Smooth muscle cell of the pulmonary artery (primary cell): ENCODE measurements at places on chromosomes 1 and 21. TPM values are rescaled to one million over a fixed set of nuclear protein-coding genes. Genes with fewer than 3 reads are reported as not detected.

The MYBPH gene
- 0.07 TPM in 1 of 2 replicates, not detected in the other for total RNA-seq

The AIM2 gene
- total RNA-seq: not detected in 2 replicates

The SRSF11 gene
- 110 and 118 TPM in 2 replicates for total RNA-seq

The PIK3CD gene
- 3.3 and 7.9 TPM in 2 replicates for total RNA-seq

The IFI44L gene
- 3.8 and 6.5 TPM in 2 replicates for total RNA-seq

The LCE3E gene
- total RNA-seq: not detected in 2 replicates

The TMEM200B gene
- 4.3 and 12.2 TPM in 2 replicates for total RNA-seq

The TNFRSF18 gene
- not detected in 2 replicates for total RNA-seq

The TCP10L gene
- total RNA-seq: 0.26 and 0.65 TPM in 2 replicates

The CDK18 gene
- total RNA-seq: 6.4 and 11.1 TPM in 2 replicates

The PALMD gene
- total RNA-seq: 2.6 and 14.5 TPM in 2 replicates

The NTRK1 gene
- 0.03 and 0.07 TPM in 2 replicates for total RNA-seq

The SPRR4 gene
- not detected in 2 replicates for total RNA-seq

The VCAM1 gene
- total RNA-seq: 4.2 and 20.7 TPM in 2 replicates

The FCAMR gene
- not detected in 2 replicates for total RNA-seq

The IGFN1 gene
- 0.07 TPM in 1 of 2 replicates, not detected in the other for total RNA-seq

The RSPH1 gene
- 0.13 TPM in 1 of 2 replicates, not detected in the other for total RNA-seq

The HUNK gene
- not detected in 2 replicates for total RNA-seq

The HJV gene
- total RNA-seq: not detected in 2 replicates

The AGBL4 gene
- not detected in 2 replicates for total RNA-seq

The PTAFR gene
- total RNA-seq: 0.03 and 0.07 TPM in 2 replicates

The LENEP gene
- 0.33 TPM in 1 of 2 replicates, not detected in the other for total RNA-seq

The SAMD13 gene
- 0.36 and 0.52 TPM in 2 replicates for total RNA-seq

The SELE gene
- not detected in 2 replicates for total RNA-seq

The SEMA4A gene
- total RNA-seq: 1.6 and 2.7 TPM in 2 replicates

The ATF3 gene
- total RNA-seq: 6.6 and 12.6 TPM in 2 replicates

The FAM110D gene
- total RNA-seq: not detected in 2 replicates

The LMNA gene
- total RNA-seq: 1,049 and 1,502 TPM in 2 replicates

The WDR64 gene
- total RNA-seq: not detected in 2 replicates

The ICOSLG gene
- total RNA-seq: 0.17 and 1.5 TPM in 2 replicates

The CCDC185 gene
- total RNA-seq: not detected in 2 replicates

The HMGCS2 gene
- not detected in 2 replicates for total RNA-seq

The PSMB4 gene
- total RNA-seq: 233 and 243 TPM in 2 replicates

The KRTAP19-3 gene
- not detected in 2 replicates for total RNA-seq

The MAP10 gene
- 0.85 and 1.2 TPM in 2 replicates for total RNA-seq

The ITLN2 gene
- 0.52 and 0.69 TPM in 2 replicates for total RNA-seq

The LEFTY2 gene
- total RNA-seq: 0.10 TPM in 1 of 2 replicates, not detected in the other

The RNU11 gene
- not detected in 2 replicates for total RNA-seq

The GNG12 gene
- total RNA-seq: 184 and 272 TPM in 2 replicates

The CASQ1 gene
- 0.10 and 0.20 TPM in 2 replicates for total RNA-seq

The SPRR2B gene
- not detected in 2 replicates for total RNA-seq

The SLC25A34 gene
- total RNA-seq: 0.73 and 1.3 TPM in 2 replicates

The RNU1-4 gene
- total RNA-seq: under 0.01 TPM in 2 replicates

The FAM163A gene
- under 0.01 TPM in 1 of 2 replicates, not detected in the other for total RNA-seq

The FALEC gene
- total RNA-seq: 0.23 and 0.33 TPM in 2 replicates

The KIF21B gene
- 0.13 and 0.91 TPM in 2 replicates for total RNA-seq

The PCAT6 gene
- 0.85 and 1.7 TPM in 2 replicates for total RNA-seq

The LIN28A gene
- total RNA-seq: not detected in 2 replicates

The BSND gene
- total RNA-seq: not detected in 2 replicates

The B3GALT2 gene
- 0.92 and 2.4 TPM in 2 replicates for total RNA-seq

The LRRC71 gene
- 0.13 TPM in 1 of 2 replicates, not detected in the other for total RNA-seq

The BMP8A gene
- total RNA-seq: 0.13 and 0.33 TPM in 2 replicates
